Caco-2 (cell line): ENCODE measurements at places on chromosomes 12 and 14. TPM values are rescaled to one million over a fixed set of nuclear protein-coding genes. Genes with fewer than 3 reads are reported as not detected.

The ST8SIA1 gene
- not detected in 2 replicates for total RNA-seq

The OR11G2 gene
- not detected in 2 replicates for total RNA-seq

The HHIPL1 gene
- total RNA-seq: 2.1 and 2.9 TPM in 2 replicates

The PLEKHD1 gene
- 0.42 and 0.50 TPM in 2 replicates for total RNA-seq

DNA sequence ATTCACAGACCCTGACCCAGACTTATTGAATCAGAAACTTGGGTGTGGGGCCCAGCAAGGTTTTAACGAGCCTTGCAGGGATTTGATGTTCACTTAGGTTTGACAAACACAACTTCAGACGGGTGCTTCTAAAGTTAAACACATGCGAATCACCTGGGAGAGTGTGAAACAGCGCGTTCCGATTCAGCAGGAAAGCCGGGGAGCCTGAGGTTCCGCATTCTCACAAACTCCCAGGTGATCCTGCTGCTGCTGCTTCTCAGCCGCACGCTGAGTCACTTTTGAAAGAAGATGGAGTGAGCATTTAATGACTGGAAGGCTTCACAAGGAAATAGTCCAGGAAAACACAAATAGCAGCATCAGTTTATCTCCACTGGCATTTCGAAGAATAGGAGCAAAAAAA is 44.2 kb upstream of the DDX11 start:
- H3K27ac ChIP-seq: no peak overlapping the region
- H3K4me1 ChIP-seq: no peaks in the 10 kb centered on the region
- H3K36me3 ChIP-seq: no peaks in the 10 kb centered on the region

GRCh38 chr12:88360343-88360742 is 218.2 kb downstream of the TMTC3 start:
- H3K4me1 ChIP-seq: 0 out of 2 replicates have a peak, but pooled peaks cover 5% of the 10 kb centered on the region
- DNase-seq: no peak
- no peak overlapping the region for H3K4me3 ChIP-seq
- no peaks in the 10 kb centered on the region for H3K36me3 ChIP-seq

DNA sequence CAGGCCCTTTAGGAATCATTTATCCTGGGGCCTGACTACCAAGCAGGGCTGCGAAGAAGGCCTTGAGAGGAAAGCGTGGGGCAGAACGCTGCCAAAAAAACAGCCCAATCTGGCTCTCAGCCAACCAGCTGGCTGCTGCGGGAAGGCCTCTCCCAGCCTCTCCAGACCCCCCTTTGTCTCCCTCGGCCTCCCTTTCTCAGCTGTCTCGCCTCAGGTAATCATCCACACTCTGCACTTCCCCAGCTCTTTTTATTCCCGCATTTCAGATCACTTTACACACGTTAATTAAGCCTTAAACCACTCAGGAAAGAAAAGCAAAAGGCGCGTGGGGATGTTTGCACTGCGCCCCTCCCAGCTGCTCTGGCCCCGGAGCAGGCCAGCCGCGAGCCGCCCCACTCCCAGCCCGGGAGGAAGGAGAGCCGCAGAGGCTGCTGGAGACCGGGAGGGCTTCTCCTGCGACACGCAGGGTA is 208.2 kb upstream of the FOXN3 start:
- no peaks in the 10 kb centered on the region for H3K36me3 ChIP-seq
- H3K27me3 ChIP-seq: no peaks in the 10 kb centered on the region
- no peak for DNase-seq
- H3K4me1 ChIP-seq: no peaks in the 10 kb centered on the region
- H3K4me3 ChIP-seq: no peak overlapping the region

- no peak overlapping the region for H3K27ac ChIP-seq
- no peak overlapping the region for H3K4me3 ChIP-seq
- no peaks in the 10 kb centered on the region for H3K4me1 ChIP-seq
- DNase-seq: no peak
- H3K36me3 ChIP-seq: no peaks in the 10 kb centered on the region
- no peaks in the 10 kb centered on the region for H3K27me3 ChIP-seq
Observed at GRCh38 chr14:21997300-21997699, 323.7 kb upstream of the OR4E1 start.
